Amniotic stem cell (primary cell): ENCODE measurements at places on chromosomes 2 and 18.

DNA sequence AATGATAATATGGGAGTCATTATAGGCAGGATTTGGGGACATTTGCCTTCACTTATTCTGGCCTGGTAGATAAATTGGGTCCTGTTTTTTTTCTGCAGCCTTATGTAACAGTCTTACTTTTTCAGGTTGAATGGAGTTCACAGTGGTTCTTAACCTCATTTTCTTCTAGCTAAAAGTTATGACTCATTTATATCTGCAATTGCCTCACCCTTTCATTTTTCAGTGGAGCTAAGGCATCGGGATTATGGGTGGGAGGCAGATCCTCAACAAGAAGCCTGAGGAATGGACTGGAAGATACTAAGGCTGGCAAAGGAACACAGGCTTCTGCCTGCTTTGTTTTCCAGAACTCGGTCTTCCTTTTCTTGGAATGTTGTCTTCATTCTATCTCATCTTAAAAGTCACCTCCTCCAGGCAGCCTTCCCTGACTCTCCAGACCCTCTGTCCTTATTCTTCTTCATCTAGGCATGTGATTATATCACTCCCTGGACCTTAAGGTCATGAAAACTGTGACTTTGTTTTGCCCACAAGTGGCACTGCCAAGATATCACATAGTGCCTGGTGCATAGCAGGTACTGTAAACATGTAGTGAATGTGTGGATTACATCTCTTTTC, 41.0 kb upstream of the ACSL3 start:
- DNase-seq = no peak

- no peak for DNase-seq
Measured at GRCh38 chr2:105325389-105325963, 4.1 kb downstream of the TGFBRAP1 start.

- no peak for DNase-seq
Measured at GRCh38 chr18:78770823-78771139, 208.8 kb upstream of the SALL3 start.

- DNase-seq = no peak
Measured at GRCh38 chr18:62976227-62976626, 260.9 kb downstream of the PHLPP1 start.

DNA sequence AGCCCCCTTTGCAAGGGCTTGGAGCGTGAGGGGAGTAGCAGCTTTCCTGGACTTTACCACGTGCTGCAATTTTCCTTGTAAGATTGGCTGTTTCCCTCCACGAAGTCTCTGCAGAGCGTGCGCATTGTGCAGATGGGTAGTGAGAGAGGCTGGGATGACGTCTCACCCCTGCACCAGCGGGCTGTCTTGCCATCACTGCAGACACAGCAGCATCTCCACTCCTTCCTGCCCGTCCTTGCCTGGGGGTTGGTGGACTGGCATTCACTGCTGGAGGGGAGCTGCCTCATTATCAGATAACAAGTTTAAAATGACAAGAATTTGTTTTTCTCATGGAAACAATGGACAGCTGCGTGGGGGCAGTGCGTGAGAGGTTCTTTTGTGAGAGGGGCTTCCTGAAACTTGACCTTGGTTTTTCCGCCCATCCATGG, 45.3 kb upstream of the HS6ST1 start:
- no peak for DNase-seq

GRCh38 chr18:51425475-51425874, 228.0 kb upstream of the MEX3C start:
- no peak for DNase-seq

- no peak for DNase-seq
Measured at GRCh38 chr2:164335128-164335527, 286.2 kb downstream of the GRB14 start.
